ENCODE measurements at places on chromosomes 6 and 20. TPM values are rescaled to one million over a fixed set of nuclear protein-coding genes. Genes with fewer than 3 reads are reported as not detected.

SNAP25 gene
- total RNA-seq, result 5.1 TPM

ADGRF4 gene
- total RNA-seq, result not detected

KCNK17 gene
- total RNA-seq, result not detected

OR2B6 gene
- not detected for total RNA-seq
